ENCODE measurements at places on chromosomes 5 and 9.

- DNase-seq, result peak; percentile 49
Measured at GRCh38 chr9:37329576-37329975, 92.9 kb upstream of the GRHPR start.

DNA sequence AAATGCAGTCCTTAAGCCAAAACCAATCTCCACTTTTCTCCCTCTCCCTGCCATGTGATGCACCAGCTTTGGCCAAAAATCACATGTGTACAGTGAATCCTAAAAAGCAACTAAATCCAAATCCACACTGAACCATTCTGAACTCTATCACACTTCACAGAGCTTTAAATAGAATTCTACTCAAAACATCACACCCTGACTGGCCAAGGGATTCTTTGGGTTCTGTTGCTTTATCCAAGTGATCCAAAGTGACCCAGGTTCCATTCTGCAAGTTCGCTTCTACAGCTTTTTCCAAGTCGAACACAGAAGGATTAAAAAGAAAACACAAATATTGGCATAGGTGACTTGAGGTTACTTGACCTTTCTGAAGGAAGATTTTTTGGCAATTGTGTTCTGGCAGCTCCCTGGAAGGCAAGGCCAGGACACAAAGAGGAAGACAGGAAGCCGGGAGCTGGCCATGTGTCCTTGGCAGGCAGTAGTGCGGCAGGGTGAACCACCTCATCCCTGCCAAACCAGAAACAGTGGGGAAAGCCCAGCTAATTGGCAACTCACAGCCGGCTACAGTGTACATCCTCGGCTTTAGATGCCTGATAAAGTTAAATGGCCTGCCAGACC, 115.0 kb downstream of the NFIB start:
- DNase-seq, result no peak

DNA sequence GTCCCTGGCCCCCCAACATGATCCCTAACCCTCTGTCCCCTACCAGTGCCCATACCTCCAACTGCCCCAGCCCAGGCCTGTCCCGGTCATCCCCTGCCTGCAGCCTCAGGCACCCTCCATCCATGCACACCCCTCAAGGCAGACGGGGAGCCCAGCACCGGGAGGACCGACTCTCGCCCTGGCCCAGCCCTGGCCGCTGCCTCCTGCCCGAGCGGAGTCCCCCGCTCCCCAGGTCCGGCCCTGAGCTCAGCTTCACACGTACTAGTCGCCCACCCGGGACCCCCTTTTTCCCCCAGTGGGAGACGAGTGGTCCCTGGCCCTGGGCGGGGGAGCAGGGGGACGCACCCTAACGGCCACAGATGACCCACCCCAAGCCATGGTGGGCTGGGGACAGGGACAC, 49.0 kb upstream of the UBAC1 start:
- no peak for DNase-seq

DNA sequence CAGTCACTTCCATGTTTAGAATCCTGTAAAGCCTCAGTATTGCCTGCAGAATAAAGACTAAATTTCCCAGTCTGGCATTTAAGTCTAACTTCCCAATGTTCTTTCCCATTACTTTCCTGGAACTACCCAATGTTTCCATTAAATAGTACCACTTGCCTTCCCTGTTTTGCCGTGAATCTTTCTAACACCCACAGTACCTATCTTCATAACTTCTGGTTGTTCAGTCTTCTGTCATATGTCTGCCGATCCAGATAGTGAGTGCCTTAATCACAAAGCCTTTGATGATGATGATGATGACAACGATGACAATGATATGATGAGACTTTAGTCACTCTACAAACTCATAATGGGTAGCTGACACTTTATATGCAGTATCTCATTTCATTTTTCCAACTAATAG, 6.6 kb upstream of the HEMGN start:
- DNase-seq, result no peak

GRCh38 chr5:77843570-77844372, 67.6 kb upstream of the TBCA start:
- no peak for DNase-seq

DNA sequence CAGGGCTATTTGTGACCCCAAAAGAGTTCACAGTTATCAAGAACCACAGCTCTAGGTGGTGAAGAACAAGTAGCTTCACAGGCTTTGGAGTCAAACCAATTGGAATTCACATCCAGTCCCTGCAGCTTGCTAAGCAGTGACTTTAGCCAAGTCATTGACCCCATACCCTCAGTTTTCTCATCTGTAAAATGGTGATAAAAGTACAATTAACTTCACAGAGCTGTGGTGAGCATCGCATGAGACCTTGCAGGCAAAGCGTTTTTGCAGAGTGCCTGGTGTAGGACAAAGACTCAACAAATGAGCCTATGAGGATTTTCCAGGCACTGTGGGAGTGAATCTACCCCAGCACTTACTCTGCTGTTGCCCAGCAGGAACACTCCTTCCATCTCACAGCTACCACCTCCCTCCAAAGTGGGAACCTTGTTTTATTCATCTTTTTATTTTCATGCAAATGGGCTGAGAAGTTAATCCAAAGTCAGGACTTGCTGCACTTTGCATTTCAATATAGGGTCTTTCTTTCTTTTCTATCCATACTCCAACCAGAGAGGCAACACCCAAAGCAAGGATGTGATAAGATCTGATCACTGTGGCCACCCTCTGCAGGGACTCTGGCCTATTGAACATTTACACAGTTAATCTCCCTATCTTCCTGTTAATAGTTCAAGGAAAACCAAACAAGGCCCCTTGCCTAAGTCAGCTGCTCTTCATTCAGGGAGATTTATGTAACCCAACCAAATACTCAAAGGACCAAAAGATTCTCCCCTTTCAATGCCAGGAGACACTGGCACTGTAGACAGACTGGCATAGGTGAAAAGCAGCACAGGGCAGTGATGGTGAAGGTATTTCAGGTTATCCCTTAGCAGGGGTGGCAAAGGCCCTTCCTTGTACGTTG, 41.9 kb downstream of the ABCA1 start:
- DNase-seq, result no peak

- DNase-seq, result no peak
Measured at GRCh38 chr9:38422555-38423260, 1.5 kb downstream of the IGFBPL1 start.

DNA sequence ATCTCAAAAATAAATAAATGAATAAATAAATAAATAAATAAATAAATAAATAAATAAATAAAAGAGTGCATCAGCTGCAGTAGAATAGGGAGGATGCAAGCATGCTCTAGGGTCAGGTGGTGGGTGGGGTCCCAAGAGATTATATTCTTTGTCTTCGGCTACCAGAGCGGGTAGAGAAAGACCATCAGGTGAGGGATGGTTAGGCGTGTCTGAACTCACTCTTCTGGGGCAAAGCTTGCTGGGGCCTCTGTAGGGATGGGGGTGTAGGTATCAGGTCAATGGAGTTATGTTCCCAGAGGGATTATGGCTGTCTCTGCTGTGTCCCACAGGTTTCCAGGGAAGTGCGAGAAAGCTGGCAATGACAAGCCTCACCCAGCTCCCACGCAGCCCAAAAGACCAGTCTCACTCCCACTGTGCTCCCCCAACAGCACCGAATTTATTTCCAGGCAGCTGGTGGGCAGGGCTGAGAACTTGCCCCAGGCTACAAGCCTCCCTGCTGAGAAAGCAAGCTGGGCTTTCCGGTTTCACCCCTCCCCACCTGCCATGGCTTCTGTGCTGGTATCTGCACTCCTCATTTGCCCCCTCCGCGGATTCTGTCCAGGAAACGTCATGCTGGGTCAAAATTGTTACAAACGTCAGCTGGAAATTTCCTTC, 180.8 kb downstream of the LURAP1L start:
- no peak for DNase-seq

DNA sequence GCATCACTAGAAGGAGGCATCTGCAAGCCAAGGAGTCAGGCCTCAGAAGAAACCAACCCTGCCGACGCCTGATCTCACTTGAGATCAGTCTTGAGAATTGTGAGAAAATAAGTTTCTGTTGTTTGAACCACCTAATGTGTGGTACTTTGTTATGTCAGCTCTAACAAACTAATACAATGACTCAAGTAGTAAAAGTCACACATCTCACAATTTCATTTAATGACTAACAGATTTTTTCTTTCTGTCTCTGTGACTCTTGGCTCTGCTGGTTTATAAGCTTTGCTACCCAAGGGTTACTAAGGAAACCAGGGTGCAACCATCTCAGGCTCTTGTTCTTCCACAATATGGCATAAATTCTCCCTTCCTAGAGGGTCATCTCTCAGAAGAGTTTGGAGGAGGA, 315.8 kb upstream of the GRAMD2B start:
- DNase-seq, result no peak

DNA sequence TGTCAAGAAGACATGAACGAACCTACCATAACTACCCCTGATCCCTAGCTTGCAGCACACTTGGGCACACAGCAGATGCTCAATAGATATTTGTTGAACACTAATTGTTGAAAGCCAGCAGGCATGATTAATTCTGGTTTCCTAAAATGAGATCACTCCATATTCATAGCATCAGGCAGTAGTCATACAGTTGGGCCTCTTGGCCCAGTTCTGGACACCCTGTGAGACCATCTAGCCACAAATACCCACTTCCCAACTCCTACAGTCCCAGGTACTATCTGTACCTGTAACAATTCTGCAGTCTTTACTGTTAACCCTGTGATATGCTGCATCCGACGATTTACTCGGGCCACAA, 24.2 kb downstream of the P4HA2 start:
- DNase-seq, result no peak

DNA sequence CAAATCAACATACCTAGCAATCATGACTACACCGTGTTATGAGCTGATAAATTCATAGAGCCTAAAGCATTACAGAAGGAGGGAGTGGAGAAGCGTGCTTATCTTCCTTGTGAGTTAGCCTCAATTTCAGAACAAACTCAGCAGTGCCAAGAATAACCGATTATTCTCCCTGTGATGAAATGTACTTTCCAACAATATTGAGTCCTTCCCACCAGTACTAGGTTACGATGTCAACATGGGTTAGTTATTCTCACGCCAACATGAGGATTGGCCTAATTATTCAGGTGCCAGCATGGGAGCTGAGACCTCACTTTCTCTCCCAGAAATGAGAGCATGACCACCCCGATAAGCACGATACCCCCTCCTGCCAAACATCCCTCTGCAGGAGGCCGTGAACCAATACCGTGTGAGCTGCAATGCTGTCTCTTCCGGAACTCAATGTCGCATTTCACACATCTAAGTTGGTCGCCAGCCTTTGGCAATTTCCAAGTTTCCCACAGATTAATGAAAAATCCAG, 193.7 kb downstream of the ENC1 start:
- no peak for DNase-seq

DNA sequence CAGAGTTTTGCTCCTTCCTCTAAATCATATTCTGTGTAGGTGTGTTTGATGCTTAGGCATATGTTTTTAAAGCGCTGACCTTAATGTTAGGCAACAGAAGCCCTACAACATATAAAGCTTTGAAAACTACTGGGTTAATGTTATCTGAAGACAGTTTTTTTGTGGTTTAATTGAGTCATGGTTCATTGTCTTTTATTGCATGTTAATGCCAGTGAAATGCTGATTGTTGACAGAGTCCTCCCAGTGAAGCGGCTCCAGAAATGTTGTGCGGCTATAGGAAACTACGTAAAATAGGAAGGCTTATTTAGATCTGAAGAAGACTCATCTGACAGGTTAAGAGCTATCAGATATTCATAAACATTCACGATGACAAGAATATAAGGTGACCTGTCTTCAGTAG, 424.6 kb downstream of the CCDC171 start:
- DNase-seq, result peak; percentile 12

DNA sequence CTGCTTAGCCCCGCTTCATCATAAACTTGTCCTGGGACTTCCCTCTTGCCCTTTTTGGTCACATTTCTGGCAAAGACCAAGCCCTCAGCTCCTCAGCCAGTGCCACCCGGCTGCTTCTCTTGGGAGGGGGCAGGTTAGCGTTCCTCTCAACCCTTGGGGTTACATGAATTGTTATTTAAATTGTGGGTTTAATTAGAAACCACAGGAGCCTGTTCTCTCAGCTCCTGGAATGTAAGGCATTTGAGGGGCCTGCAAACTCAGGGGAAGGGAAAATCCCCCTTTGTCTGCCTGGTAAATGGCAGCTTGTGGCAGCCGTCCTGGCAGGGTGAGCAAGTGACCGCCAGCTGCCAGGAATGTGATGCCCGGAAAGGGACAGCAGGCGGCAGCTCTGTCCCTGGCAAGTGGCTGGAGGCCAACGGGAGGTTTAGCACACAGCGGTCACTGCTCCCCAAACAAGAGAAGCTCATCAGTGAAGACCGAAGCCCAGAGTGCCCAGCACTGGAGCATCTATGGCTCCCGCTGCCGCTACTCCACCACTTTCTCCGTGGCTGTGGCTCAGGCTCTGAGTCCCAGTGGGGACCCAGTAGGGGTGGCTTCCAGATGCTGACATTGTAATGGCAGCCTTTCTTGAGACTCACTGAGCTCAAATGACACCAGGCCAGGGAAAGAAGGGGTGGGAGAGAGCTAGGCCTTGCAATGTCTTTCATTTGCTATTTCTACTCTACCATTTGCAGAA, 51.7 kb downstream of the SHB start:
- DNase-seq, result peak; percentile 86

DNA sequence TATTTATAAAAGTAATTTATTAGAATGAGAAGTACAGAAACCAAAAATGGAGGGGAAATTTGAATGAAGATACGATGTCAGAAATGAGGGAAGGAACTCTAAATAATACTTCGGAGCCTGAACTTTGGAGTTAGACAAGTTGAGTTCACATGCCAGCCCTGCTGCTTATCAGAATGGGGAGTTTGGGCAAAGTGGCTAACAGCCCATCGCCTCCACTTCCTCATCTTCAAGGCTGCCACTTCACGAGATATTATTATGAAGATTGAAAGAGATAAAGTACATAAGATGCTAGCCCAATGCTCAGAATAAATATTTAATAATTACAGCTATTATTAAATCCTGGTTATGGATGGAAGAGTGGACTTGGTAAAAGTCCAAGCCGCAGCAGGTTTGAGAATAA, 56.2 kb upstream of the ABCA1 start:
- DNase-seq, result no peak

DNA sequence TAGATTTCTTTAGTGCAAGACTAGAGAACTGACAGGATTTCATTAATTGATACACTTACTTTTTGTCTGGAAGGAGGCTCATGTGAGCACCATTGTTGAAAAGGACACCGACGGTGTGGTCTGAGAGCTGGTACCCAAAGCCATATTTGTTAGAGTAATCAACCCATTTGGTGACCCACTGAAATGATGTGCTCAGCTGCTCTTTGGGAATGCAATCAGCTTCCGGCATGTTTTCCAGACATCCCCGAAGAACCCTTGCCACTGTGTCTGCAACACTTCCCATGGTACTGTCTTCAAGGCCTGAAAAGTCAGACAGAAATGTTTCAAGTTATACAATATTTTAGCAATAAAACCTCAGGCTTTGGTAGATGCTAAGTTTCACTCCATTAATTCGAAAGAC, 4.4 kb downstream of the PLK2 start:
- peak; percentile 22 for DNase-seq

- DNase-seq, result no peak
Measured at GRCh38 chr9:71544464-71544863, 223.8 kb downstream of the CEMIP2 start.
